NCI-H2081 (cell line): ENCODE measurements at places on chromosomes 16 and 17.

DNA sequence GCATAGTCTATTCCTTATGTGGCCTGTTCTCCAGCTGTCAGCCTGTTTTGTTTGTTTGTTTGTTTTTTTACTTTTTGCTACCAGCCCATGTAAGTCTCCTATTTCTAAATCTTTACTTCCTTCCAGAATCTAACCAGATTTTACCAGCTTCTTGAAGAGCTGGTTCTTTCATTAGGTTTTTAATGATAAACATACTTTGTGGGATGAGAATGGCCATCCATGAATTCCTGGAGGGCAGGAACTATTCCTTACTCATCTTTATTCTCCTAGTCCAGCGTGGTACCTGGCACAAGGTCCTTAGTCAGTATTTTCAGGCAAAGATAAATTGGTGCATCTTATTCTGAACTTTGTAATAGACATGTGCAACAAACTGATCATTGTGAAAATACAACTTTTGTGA is 17.3 kb downstream of the RSPRY1 start:
- no peak for DNase-seq

- DNase-seq, result peak; percentile 25
Observed at GRCh38 chr17:32998111-32998886, 6.7 kb downstream of the SPACA3 start.

- DNase-seq, result peak; percentile 19
Observed at GRCh38 chr17:62790564-62790986, 17.5 kb downstream of the MARCHF10 start.

DNA sequence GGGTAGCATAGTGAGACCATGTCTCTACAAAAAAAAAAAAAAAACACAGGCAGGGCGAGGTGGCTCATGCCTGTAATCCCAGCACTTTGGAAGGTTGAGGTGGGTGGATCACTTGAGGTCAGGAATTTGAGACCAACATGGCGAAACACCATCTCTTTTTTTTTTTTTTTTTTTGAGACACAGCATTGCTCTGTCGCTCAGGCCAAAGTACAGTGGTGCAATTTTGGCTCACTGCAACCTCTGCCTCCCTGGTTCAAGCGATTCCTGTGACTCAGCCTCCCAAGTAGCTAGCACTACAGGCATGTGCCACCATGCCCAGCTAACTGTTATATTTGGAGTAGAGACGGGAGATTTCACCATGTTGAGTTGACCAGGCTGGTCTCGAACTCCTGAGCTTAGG is 5.1 kb downstream of the RAMP2 start:
- DNase-seq, result no peak

DNA sequence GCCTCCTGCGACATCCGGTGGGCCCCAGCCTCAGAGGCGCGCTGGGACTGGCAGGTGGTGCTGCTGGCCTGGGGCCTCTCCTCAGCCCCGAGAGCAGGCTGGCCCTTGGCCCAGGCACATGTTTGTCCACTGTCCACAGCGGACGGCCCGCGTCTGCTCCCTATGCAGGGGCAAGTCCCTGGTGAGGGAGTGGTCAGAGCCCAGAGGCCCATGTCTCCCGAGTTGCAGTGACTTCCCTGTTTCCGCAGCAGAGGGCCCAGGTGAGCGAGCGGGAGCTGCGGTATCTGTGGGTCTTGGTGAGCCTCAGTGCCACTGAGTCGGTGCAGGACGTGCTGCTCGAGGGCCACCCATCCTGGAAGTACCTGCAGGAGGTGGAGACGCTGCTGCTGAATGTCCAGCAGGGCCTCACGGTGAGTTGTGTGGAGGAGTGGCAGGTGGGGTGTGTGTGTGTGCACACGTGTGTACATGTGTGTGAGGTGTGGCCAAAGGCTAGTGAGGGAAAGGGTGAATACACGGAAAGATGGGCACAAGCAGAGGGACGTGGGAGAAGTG is 10.4 kb downstream of the IL34 start:
- no peak for DNase-seq

- DNase-seq, result no peak
Observed at GRCh38 chr17:6870841-6871240, 39.3 kb upstream of the TEKT1 start.

GRCh38 chr16:71627731-71628181 is 1.8 kb downstream of the MARVELD3 start:
- DNase-seq, result no peak

- no peak for DNase-seq
Observed at GRCh38 chr17:19943026-19943425, 34.6 kb downstream of the AKAP10 start.

DNA sequence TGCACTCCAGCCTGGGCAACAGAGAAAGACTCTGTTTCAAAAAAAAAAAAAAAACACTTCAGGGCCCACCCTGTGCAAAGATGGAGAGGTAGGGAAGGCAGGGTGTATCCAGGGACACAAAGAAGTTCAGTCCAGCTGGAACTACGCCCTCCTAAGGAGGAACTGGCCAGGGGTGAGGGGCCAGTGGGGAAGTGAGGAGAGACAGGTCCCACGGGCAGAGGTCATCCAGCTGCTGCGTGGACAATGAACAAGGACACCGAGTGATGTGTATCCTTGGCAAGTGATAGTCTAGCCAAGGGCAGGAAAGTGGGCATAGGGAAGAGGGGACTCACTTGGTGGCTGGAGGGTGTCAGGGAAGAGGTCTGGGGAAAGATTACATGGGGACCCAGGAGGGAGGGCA is 9.4 kb upstream of the RIPOR1 start:
- DNase-seq, result no peak

GRCh38 chr17:31327534-31328159 is 6.2 kb upstream of the EVI2A start:
- DNase-seq, result no peak

DNA sequence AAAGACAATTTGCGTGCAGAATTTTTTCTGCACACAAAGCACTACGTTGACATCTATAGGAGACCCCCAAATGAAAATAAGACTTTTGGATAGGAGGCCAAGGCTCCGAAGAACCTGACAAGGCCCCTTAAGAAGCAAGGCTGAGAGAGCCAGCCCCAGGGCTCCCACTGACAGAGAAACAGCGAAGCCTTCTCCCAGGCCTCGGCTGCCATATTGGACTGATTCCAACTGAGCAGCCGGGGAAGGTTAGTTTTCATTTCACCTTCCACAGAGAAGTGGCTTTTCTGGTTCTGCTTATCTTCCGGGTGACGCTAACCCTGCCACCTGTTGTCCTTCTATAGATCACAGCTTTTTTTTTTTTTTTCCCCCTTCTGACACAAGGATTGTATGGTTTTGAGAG is 356.7 kb downstream of the SOX9 start:
- DNase-seq, result no peak

DNA sequence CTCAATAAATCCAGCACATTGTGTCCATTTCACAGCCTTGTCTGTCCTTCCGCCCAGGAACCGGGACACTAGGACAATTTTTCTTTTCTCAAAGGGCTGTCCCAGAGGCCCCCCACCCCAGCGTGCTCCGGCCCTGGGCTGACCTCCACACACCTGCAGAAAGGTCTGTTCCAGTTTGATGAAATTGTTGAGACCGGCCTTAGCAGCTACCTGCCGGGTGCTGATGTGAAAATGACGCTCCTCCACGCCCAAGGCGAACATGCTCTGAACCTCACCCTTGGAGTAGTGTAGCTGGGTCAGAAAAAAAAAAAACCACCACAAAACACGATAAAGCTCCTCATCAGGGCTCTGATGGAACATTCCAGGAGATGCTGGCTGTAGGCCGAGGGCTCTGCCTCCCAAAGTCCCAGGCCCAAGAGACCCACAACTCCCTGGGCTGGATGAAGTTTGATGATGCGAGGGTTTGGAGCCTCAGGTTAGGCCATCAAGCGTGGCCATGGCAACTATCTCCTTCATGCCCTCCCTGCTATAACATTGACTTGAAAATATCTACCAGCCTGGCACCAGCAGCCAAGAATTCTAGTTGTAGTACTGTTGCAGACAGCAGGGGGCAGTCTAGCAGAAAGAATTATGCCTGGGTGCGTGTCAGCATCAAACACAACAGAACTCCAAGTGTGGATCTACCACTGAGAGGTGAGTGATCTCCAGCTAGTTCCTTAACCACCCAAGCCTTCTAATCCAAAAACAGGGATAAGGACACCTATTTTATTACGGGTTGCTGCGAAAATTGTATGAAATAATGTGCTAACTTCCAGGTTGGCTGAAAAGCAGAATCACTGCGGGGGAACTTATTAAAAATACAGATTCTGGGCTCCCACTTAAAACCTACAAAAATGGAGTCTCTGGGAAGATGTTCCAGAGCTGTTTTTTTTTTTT is 62.1 kb downstream of the RMI2 start:
- peak; percentile 69 for DNase-seq

- no peak for DNase-seq
Observed at GRCh38 chr17:7523033-7523432, 25.8 kb upstream of the TNFSF12 start.

DNA sequence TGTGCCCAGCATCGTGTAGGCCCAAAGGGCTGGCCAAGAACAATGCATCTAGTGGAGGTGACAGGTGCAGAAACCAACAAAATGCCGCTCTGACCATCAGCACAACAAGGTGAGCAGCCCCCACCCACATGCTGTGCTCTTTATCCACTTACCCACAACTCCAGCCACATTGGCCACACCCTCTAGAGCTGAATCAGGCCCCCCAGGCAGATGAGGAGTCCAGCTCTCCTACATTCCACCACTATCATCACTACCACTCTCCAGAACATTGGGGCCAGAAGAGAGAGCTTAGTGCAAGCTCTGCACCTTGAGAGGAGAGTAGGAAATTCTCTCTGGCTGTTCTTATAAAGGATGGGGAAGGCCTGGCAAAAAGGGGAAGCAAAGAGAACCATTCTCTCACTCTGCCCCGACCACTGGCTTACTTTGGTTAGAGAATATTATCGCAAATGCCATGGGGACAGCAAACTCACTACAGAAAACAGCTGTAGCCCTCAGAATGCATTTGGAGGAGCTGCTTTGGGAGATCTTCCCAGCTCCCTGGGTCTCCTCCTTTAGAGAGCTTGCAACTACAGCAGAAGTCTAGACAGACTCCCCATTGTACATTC is 75.0 kb downstream of the TMEM132E start:
- DNase-seq, result no peak

- no peak for DNase-seq
Observed at GRCh38 chr17:79141578-79142355, 67.1 kb downstream of the ENGASE start.

DNA sequence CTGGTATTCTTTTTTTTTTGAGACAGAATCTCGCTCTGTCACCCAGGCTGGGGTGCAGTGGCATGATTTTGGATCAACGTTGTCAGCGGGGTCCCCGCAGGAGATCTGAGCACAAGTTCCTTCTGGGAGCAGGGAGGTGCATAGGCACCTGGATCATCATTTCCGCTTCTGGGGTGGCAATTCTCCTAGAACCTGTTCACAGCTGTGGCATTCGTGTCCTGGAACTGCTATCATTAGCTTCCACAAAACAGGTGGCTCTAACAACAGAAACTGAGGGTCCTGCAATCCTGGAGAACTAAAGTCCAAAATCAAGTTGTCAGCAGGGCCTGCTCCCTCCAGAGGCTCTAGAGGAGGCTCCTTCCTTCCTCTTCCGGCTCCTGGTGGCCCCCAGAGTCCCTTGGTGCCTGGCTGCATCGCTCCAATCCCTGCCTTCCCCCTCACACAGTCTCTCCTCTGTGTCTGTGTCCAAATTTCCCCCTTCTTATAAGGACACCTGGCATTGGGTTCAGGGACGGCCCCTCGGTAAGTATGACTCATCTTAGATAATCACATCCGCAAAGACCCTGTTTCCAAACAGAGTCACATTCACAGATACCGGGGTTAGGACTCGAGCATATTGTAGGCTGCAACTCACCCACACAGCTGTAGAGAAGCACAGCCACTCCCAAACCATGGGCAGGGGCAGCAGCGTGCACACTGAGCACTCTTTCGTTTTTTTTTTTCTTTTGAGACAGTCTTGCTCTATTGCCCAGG is 43.5 kb upstream of the KLHDC4 start:
- DNase-seq, result no peak

GRCh38 chr16:15464401-15465186 is 30.2 kb downstream of the BMERB1 start:
- DNase-seq, result no peak

- DNase-seq, result peak; percentile 47
Observed at GRCh38 chr16:67199011-67199807, at the start of gene ELMO3. TSS of gene ELMO3 (plus strand) at chr16:67199131. CDS start at chr16:67199327, 196 bp downstream.

DNA sequence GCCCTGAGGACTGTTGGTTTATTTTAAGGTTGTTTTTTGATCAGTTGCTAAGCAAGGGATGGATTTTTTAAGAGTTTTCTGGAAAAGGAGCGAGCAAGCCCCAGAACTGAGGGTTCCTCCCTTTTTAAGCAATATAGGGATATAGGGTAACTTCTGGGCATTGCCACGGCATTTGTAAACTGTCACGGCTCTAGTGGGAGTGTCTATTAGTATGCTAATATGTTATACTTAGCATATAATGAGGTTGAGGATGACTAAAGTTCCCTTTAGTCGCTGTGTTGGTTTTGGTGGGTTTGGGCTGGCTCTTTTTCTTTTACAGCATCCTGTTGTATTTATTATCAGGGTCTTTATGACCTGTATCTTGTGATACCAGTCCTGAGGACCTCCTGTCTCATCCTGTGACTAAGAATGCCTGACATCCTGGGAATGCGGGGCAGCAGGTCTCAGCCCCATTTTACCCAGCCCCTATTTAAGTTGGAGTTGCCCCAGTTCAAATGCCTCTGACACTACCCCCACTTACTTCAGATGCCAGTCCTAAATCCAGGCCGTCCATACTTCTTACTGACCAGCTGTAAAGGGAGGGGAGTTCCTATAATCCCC is 59.4 kb downstream of the MFSD11 start:
- no peak for DNase-seq

GRCh38 chr16:70512456-70512855 is 10.9 kb downstream of the COG4 start:
- no peak for DNase-seq

- no peak for DNase-seq
Observed at GRCh38 chr16:67429053-67429798, 1.7 kb upstream of the HSD11B2 start.
